Cardiac muscle cell (in vitro differentiated cells and primary cell): ENCODE measurements at places on chromosomes 11 and 22.

DNA sequence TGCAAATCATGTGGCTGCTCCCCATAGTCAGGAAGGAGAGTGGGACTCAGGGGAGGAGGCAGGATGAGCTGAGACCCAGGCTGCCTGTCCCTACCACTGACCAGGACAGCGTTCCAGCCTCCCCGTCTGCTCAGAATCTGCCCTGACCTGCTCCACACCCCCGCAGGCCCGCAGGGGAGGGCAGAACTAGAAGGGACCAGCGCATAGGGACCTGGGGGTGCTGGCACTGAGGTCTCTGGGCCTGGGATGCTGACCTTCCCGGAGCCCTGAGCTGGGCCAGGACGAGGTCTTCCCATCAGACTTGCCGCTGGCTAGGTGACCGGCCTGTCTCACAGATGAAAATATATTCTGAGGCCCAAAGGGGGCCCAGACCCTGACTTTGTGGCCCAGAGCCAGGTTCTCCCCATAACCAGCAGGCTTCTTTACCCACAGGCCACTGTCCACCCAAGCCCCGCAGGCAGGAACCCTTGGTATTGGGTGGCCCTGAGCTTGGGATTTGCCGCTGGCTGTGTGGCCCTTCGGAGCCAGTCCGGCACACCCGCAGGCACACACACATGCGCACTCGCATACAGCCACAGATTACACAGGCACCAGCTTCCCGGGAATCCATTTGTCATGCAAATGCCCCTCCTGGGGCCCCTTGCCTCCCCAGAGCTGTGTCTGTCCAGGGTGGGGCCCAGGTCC is 13.8 kb upstream of the PIM3 start:
- H3K4me3 ChIP-seq, result no peak overlapping the region
- H3K27ac ChIP-seq, result no peak overlapping the region
- no peak for DNase-seq
- no peaks in the 10 kb centered on the region for H3K36me3 ChIP-seq

- H3K27me3 ChIP-seq, result peaks cover 14% of the 10 kb centered on the region
- no peak overlapping the region for H3K27ac ChIP-seq
- no peak overlapping the region for H3K4me3 ChIP-seq
- peaks cover 24% of the 10 kb centered on the region for H3K4me1 ChIP-seq
Measured at GRCh38 chr11:62540804-62541701, 5.6 kb downstream of the AHNAK start.

DNA sequence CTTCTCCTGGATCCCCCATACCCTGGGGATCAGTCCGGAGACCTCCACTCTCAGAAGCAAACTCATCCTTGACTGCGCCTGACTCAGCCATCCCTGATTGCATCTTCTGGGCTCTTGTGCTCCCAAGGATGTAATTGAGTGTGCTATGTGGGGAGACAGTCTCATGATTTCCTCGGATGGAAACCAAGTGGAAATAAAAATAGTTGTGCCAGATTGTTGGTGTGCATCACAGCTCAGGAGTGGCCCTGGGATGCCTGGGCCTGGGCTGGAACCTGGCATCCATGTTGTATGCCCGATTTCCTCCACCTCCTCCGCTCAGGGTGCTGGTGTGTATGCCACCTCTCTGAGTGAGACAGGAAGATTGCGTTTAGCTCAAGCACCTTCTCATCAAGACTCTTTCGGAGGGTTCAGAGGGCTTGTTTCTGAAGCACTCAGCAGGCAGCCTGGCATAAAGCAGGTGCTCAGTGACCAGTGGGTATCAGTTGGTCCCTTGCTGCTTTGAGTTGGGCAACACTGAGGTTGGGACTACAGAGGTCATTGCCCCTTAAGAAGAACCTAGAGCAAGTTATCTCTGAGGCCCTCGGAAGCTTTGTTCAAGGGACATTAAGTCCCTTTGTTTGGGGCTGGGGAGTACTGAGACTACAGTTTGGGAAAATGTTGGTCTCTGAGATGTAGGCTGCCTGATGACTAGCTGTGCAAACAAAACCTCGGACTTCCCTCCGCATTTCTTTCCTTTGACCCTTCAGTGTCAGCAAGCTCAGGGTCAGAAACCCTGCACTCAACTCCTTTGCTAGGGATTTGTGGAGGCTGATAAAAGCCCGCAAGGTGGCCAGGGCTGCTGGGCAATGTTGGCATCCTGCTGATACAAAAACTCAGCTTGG is 24.8 kb upstream of the MICAL2 start:
- no peaks in the 10 kb centered on the region for H3K36me3 ChIP-seq
- H3K4me1 ChIP-seq, result peaks cover 22% of the 10 kb centered on the region
- H3K27me3 ChIP-seq, result no peaks in the 10 kb centered on the region
- no peak overlapping the region for H3K4me3 ChIP-seq

DNA sequence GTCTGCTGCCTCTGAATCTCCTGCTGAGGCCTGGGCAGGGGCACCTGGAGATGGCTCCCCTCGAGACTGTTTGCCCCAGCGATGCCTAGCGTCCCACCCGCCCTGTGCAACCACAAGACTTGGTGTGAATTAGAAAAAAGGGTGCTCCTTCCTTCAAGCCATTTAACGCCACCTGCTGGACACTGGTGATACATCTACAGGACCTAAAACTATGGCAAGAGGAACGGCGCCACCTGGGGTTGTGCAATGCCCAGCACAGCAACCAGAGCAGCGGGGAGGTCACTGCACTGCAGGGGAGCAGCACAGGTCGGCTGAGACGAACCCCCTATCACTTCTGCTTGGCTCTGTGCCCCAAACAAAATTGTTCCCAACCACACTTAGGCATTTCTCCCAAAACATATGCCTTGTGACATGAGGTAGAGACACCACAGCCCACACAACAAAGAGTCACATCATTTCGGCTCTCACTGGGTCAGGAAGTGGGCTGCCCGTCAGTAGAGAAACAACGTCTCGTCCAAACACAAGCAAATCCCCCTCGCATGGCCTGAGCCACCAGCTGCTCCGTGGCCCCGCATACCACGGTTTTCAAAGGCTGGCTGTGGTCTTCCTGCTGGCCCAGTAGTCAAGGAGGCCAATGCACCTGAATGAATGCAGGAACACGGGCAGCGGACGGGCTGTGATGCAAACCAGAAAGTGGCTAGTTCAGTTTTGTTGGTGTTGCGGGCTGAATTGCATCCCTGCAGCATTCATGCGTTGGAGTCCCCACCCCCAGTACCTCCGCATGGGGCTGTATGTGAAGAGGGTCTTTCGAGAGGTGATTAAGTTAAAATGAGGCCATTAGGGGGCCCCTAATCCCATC is 171.9 kb downstream of the SHANK2 start:
- DNase-seq, result peak; percentile 77
- H3K36me3 ChIP-seq, result no peaks in the 10 kb centered on the region
- no peaks in the 10 kb centered on the region for H3K27me3 ChIP-seq
- H3K4me1 ChIP-seq, result no peaks in the 10 kb centered on the region
- H3K27ac ChIP-seq, result no peak overlapping the region

DNA sequence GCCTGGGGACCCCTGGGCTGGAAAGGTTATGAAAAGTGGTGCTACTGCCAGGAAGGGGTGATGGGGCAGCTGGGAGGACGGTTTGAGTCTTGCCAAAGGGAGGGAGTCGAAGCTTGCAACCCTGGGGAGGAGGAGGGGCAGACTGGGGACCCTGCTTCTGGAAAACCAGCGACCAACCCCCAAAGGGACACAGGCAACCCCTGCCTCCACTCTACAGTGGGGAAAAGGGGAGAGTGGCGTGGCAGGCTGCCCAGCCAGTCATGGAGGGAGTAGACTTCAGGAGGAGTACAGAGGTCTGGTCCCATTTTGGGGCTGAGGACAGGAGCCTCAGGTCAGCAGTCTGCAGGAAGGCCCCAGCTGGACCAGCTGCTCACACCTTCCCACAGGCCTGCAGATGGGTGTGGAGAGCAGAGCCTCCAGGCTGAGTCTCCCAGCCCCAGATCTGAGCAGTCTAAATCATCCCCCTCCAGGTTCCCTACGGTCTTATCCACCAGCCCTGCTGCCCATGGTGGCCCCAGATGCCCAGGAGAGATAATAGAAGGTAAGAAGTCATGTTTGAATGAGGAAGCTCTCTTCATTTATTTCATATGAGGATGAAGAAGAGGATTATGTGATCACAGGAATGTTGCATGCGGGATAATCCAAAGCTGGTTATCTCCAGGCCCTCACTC is 3.3 kb downstream of the DDT start:
- no peak overlapping the region for H3K4me3 ChIP-seq
- DNase-seq, result no peak
- peaks cover 15% of the 10 kb centered on the region for H3K36me3 ChIP-seq
- H3K4me1 ChIP-seq, result no peaks in the 10 kb centered on the region

DNA sequence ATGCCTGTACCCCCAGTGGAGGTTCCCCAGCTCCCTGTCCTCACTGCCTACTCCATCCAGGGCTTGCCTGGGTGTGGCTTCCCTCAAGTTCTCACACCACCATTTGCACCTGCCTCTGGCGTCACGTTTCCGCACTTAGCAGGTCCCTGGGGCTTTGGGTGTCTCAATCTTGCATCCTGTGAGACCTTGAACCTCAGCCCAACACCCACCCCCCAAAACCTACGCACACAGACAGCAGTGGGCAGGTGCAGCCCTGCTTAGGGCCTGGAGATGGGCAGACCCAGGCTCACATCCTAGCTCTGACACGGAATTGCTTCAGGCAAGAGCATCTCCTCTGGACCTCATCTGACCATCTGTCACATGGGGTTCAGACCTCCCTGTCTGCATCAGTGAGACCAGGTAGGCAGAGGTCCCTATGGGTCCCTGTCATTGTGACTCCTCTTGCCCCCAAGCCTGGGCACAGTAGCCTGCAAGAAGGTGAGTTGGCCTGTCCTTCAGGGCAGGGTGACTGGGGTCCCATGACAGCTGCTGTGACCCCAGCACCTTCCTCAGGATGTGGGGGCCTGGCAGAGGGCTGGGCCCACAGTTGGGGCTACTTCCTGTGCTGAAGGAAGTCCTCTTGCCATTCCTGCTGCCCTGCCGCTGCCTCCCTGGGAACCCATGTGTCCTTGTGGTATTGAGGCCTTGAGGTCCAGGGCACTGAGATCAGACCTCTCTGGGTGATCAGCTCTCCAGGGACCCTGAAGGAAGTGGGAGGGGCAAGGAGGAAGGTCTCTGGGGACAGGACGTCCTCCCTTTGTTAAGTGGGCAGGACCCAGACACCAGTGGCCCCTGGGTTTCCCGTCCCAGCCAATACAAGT is 2.0 kb downstream of the SIPA1 start:
- H3K4me3 ChIP-seq, result no peak overlapping the region
- H3K27me3 ChIP-seq, result no peaks in the 10 kb centered on the region
- no peak for DNase-seq
- no peaks in the 10 kb centered on the region for H3K36me3 ChIP-seq

DNA sequence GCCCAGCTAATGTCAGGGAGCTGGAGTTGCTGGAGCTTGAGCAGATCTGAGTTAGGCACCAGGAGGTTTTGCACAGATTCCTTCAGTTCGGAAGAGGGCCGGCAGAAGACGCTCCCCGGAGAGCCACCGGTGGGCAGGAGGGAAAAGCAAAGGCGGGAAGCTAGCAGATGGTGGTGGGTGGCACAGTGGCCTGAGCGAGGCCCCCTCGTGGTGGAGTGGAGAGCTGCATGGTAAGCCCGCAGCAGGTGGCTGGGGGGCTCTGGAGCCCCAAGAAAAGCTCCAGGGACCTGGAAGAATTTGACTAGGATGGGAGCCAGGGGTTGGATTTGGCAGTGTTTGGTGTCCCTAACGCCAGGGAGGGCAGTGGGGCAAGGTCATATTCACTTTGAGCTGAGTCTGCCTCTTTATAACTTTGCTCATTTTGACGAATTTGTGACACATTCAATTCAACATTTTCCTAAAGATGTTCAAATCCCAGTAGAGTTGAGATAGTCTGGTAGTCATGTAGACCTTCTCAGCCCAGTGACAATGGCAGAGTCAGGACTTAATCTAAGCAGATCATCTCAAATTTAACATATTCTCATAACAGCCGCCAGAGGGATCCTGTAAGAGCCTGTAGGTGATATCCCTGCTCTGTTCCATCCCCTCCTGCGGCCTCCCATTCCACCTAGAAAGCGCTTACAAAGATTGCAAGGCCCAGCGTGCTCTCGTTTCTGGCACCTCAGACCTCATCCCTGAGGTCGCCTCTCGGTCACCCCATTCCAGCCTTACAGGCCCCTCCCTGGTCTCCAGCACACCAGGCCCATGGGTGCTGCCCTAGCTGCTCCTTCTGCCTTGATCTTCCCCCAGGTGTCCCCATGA is 57.9 kb downstream of the TRIM29 start:
- H3K27ac ChIP-seq, result no peak overlapping the region
- H3K4me3 ChIP-seq, result no peak overlapping the region
- no peaks in the 10 kb centered on the region for H3K36me3 ChIP-seq
- no peaks in the 10 kb centered on the region for H3K27me3 ChIP-seq
- no peaks in the 10 kb centered on the region for H3K4me1 ChIP-seq

DNA sequence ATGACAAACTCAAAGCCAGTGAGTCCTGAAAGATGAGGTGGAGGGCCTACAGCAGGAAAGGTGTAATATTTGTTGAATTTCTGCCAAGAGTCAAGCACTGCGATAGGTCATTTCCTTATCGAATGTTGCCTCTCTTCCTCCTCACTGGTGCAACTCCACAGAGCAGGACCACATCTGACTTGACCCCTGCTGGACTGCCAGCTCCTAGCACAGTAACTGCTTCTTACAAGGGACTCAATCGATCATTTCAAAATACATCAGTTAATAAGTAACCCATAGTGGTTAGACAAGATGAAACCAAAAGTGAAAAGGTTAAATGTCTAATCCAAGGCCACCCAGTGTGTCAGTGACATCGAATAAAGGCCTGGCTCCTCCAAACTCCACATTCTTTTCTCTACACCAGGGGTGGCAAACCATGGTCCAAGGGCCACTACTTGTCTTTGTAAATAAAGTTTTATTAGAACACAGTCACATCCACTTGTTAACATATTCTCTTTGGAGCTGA is 98.5 kb upstream of the CSNK2A3 start:
- no peak overlapping the region for H3K4me3 ChIP-seq
- H3K27me3 ChIP-seq, result no peaks in the 10 kb centered on the region
- DNase-seq, result no peak
- no peaks in the 10 kb centered on the region for H3K4me1 ChIP-seq
- H3K27ac ChIP-seq, result no peak overlapping the region
- no peaks in the 10 kb centered on the region for H3K36me3 ChIP-seq

GRCh38 chr11:47987310-47987709 is 7.0 kb downstream of the PTPRJ start:
- peaks cover 42% of the 10 kb centered on the region for H3K4me1 ChIP-seq
- H3K27ac ChIP-seq, result peak overlapping the region; percentile 61
- H3K36me3 ChIP-seq, result no peaks in the 10 kb centered on the region

DNA sequence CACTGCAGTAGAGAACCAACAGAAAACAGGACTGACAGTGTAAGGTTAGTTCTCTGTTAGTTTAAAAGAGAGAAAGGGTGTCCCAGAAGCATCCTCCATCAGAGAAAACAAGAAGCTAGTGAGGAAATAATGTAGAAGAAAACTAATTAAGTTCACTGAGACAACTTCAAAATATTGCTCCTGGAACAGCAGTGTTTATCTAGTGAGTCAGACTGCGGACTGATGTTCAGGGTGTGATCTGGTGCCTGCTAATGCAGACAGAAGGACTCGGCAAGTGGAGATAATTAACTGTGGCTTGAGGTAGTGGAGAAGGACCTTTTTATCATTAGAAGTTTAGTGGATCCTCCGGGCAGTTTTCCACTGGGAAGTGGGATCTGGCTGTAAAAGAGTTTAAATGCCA is 55.4 kb downstream of the CDON start:
- no peaks in the 10 kb centered on the region for H3K27me3 ChIP-seq
- H3K36me3 ChIP-seq, result no peaks in the 10 kb centered on the region
- DNase-seq, result peak; percentile 37
- H3K27ac ChIP-seq, result no peak overlapping the region
